ENCODE measurements at places on chromosomes 4 and X.

DNA sequence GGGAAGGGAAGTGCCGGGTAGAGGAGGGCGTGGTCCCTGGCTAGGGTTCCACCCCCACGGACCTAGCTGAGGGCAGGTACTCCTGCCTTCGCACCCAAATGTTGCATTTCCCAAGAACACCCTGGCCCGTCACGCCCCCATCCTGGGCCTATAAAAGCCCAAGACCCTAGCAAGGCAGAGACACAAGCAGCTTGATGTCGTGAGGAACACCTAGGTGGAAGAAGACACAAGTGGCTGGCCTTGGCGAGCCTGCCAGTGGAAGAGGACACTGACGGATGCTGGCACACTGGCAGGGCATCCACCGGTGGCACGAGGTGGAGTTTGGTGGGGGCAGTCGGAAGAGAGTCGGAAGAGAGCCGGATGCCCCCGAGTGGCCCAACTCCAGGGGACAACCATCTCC lies 244.8 kb upstream of the CTSO start:
- no peak for DNase-seq

DNA sequence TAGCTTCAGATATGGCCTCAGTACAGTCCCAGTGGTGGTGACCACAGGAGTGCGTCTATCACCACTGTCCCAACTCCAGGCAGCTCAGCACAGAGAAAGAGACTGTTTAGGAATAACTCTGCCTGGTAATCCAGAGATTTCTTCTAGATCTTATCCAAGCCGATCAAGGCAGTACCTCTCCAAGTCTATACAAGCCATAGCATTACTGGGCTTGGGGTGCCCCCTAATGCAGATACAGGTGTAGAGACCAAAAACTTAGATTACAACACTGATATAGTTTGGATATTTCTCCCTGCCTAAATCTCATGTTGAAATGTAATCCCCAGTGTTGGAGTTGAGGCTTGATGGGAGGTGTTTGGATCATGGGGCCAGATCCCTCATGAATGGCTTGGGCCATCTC lies 100.9 kb downstream of the PTCHD1 start:
- DNase-seq: no peak

GRCh38 chrX:23513121-23513520 lies 154.2 kb upstream of the PRDX4 start:
- no peak for DNase-seq

DNA sequence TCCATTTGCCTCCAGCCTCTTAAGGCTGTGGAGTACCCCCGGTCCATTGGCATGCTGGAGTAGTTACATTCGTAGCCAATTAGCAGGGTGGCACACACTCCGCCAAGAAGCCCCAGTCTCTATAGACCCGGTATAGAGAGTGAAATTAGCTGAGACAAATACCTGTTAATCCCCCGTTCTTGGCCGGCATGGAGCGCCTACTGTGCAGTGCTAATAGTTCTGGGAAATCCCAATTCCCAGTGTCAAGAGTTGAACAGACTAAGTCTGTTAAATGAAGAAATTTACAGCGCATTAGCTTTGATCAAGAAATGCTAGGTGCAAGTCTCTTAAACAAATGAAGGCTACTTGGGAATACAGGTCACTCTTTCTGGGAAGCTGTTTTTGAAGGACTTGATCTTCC lies 127.8 kb upstream of the ARX start:
- no peak for DNase-seq

DNA sequence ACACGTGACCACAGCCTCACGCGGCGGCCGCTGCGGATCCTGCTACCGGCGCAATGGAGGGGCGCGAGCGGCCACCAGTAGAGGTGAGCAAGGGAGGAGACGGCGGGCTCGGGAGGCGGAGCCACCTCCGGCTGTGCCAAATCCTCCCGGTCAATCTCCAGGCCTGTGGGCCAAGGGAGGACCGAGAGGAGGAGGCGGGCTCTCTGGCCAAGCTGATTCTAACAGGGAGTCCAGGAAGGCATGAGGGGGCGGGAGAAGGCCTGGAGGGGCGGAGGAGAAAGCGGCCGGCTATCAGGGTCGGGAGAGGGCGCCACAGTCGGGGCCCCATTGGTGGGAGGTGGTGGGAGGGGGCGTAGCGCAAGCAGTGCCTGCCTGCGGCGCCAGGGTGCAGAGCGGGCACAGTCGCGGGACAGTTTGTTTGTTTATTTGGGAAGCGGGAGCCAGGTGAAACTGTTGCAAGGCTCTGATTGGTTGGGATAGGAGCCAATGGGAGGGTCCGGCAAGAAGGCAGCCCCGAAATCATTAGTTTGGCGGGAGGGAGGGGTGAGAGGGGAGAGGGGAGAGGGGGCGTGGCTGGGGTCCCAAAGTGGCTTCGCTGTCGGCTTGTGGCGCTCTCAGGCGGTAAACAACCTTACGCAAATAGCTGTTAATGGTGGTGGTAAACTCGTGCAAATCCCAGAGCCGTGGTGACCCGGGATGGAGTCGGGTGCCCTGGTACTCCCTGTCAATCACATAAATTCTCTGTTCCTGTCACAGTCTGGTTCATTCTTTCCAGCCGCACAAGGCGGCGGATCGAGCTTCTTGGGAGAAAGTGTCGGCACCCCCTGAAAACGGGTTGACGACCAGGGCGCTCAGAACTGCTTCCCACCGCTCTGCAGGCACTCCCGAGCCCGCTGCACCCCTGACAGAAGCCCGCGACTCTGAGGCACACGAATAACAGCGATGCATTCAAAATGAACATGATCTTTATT lies at the start of gene IRS4:
Gene IRS4, minus strand, starts transcription at position 55 of the 971 bp plus-strand sequence.
- DNase-seq: no peak

- DNase-seq: no peak
These were observed 1333.9 kb upstream of the TENM3 start for GRCh38 chr4:180909279-180909678.

DNA sequence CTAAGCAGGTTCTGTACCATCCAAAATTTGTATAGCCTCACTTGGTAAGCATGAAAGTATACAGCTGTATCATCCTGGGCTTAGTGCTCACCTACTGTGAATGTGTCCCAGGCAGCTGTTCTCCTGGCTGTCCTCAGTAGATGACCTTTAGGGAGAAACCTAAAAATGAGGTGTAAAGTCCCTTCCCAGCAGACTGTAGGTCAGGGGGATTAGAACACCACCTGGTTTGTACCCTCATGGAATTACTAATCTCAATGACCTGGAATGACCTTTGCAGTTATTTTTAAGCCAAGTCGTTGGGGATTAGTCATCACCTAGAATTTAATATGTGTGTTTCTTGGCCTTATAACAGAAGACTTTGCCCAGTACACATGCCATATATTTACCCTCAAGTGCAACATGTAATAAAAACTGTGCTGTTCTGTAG lies 39.1 kb upstream of the MBTPS2 start:
- no peak for DNase-seq
